ENCODE measurements at places on chromosomes 3 and 15.

GRCh38 chr3:195810455-195810845 lies 1.3 kb downstream of the MUC4 start:
- no peak for DNase-seq

- no peak for DNase-seq
These were observed 51.3 kb downstream of the RBMS3 start for GRCh38 chr3:29332195-29332637.

DNA sequence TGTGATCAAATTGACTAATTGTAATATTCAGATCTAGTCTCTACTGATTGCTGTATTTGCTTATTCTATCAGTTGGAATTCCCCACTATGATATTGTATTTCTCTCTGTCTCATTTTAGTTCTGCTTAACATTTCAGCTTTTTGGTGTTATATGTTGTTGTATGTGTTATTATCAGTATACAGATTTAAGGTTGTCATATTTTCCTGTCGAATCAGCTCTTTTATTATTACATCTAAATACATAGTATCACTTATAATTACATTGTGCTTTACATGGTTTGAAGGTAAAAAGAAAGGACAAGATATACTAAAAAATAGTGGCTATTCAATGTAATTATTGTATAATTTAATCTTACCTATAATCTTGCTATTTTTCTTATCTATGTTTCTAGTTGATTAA lies 207.3 kb downstream of the LRTM1 start:
- DNase-seq, result no peak

DNA sequence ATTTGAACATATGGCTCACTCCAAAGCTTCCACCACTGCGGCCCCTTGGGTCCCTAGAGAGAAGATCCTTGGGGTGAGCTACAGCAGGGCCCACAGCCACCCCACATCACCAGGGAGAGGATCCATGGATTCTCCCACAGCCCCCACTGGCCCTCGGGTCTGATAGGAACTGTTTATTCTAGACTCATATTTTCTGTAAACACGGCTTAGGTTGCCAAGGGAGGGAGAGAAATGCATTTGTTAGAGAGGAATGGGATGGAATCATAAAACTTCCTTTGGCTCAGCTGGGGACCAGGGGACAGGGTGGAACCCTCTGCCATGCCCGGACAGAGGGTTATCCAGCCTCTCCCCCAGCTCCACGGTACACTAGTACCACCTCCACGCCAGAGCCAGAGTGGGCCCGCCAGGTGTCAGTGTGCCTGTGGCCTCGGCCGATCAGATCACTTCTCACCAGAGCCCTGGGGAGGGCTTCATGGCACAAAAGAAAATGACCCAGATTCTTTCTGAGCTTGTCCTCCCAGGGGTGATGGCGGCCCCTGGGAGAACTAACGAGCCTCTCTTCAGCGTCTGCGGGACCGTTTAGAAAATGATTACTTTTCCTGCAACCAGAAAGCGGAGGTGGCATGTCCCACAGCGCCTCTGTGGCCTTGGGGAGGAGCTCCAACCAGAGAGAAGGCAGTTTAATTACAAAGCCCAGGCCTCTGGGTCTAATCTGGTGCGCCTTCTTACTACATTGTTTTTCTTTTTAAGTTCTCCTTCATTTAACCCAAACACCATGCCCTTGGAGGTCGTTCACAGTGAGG lies 33.7 kb downstream of the ADCY5 start:
- no peak for DNase-seq

- no peak for DNase-seq
These were observed 37.7 kb downstream of the MEGF11 start for GRCh38 chr15:66215811-66216210.

GRCh38 chr15:46207341-46207740 lies 572.5 kb downstream of the SQOR start:
- DNase-seq, result no peak

DNA sequence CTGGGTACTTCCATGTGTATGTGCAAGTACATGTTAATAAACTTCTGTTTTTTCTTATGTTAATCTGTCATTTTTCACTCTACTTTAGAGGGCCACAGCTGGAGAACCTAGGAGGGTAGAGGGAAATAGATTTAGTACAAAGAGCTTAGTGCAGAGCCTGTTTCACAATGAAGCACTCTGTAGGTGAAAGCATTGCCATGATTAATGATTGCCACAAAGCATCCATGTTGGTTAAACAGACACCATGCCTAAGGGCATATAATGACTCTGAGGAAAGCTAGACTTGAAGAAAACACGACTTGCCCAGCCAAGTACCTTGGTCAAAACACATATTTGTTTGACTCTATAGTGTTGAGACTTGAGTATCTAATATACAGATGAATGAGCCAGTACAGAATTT lies 338.4 kb downstream of the FHIT start:
- DNase-seq, result no peak

GRCh38 chr3:143222981-143223380 lies 103.4 kb downstream of the CHST2 start:
- no peak for DNase-seq

Measured in BJ (cell line).